NCI-H526 (cell line): ENCODE measurements at places on chromosomes 6 and 20.

- DNase-seq = peak; percentile 44
Measured at GRCh38 chr20:16801919-16802651, 53.9 kb downstream of the OTOR start.

DNA sequence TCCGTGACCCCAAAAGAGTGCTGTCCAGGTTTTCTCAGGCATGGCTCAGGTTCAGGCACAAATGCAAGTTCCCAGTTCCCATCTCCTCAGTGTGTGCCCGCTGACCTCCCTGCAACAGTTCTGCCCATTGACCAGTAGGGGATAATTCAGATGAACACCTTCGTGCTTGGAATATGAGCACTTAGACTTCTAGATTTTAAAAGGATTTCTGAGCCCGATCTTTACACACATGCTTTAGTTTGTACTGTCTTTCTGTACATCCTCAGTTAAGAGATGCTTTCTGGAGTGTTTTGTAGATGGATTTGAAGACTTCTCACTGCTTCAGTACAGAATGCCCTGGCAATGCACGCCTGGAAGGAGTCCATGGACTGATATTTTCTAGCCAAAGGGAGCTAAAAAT is 239.6 kb upstream of the PLCB4 start:
- DNase-seq = no peak

GRCh38 chr6:45509426-45509825 is 131.7 kb upstream of the SUPT3H start:
- no peak for DNase-seq

- no peak for DNase-seq
Measured at GRCh38 chr20:3041854-3042409, 1.5 kb upstream of the GNRH2 start.

DNA sequence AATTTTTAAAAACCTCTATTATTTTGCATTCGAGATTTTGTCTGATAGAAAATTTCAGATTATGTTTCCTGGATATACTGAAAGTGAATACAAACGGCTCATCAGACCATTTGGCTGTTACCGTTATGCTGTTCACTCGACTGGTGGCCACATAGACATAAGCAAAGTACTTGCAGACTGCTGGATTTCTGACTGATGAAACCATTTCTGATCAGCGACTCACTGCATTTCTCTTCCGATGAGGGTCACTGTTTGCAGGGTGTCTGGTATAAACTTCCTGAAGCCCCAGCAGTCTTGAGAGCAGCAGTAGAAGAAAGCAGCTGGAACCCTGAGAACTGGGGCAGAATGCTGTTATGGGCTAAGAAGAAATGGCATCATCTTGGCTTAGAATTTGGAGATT is 17.7 kb downstream of the SNX9 start:
- DNase-seq = no peak

DNA sequence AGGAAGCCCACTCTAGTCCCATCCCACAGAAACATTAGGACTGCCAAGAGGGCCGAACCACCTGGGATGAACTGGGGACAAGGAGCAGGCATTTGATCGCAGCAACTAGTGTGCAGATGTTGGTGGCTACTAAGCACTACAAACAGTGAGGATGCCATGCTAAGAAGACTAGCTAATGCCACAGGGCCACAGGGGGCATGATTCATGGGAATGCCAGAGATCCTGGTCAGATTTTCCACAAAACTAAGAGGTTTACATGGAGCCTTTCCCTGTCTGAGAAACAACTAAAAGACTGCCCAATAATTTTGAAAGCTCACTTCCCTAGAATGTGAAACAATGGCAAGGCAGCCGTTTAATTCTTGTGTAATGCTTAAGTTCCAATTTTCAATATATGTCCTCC is 375.9 kb upstream of the PTCHD4 start:
- DNase-seq = no peak
